ENCODE measurements at places on chromosomes 6 and 20. TPM values are rescaled to one million over a fixed set of nuclear protein-coding genes. Genes with fewer than 3 reads are reported as not detected.
A peak's percentile ranks its signal among the peaks of the same experiment; 100 is the strongest.

The SLC22A2 gene
- total RNA-seq, result not detected

- H3K4me3 ChIP-seq, result no peak overlapping the region
- no peak overlapping the region for H3K27ac ChIP-seq
- DNase-seq, result peak; percentile 7
- H3K36me3 ChIP-seq, result no peaks in the 10 kb centered on the region
- peaks cover 22% of the 10 kb centered on the region for H3K4me1 ChIP-seq
These were observed 174.4 kb upstream of the KCNK16 start for GRCh38 chr6:39496915-39497314.

GRCh38 chr6:166907871-166908806 is 48.2 kb downstream of the RNASET2 start:
- no peak overlapping the region for H3K4me3 ChIP-seq
- no peaks in the 10 kb centered on the region for H3K27me3 ChIP-seq
- DNase-seq, result no peak
- no peaks in the 10 kb centered on the region for H3K36me3 ChIP-seq
- no peak overlapping the region for H3K27ac ChIP-seq
- H3K4me1 ChIP-seq, result no peaks in the 10 kb centered on the region

- H3K4me1 ChIP-seq, result peaks cover 17% of the 10 kb centered on the region
- no peak overlapping the region for H3K27ac ChIP-seq
- no peak overlapping the region for H3K4me3 ChIP-seq
- no peaks in the 10 kb centered on the region for H3K27me3 ChIP-seq
- H3K36me3 ChIP-seq, result no peaks in the 10 kb centered on the region
- no peak for DNase-seq
These were observed 23.9 kb upstream of the RALGAPA2 start for GRCh38 chr20:20736303-20736702.

The GABRR1 gene
- total RNA-seq, result 5.4 TPM

DNA sequence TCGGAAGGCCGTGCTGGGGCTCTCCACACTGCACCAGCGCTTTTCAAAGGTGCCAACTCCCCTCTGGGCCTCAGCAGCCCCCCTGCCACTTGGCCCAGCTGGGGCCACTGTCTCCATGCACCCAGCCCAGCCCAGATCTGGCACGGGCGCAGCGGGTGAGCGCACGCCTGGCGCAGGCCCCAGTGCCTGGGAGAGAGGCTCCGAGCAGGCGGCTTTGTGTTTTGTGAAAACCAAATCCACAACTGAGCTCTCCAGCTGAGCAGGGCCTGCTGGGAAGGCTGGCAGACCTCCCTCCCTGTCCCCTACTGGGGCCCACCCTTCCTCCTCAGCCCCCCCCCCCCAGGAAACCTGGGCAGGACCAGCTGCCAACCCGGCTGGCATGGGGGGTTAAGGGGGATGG is 17.0 kb downstream of the MDGA1 start:
- H3K4me3 ChIP-seq, result peak overlapping the region; percentile 24
- H3K27ac ChIP-seq, result peak overlapping the region; percentile 61
- DNase-seq, result no peak
- no peaks in the 10 kb centered on the region for H3K27me3 ChIP-seq
- H3K36me3 ChIP-seq, result no peaks in the 10 kb centered on the region

GRCh38 chr6:42404484-42404883 is 47.2 kb downstream of the TRERF1 start:
- H3K27me3 ChIP-seq, result no peaks in the 10 kb centered on the region
- no peak overlapping the region for H3K4me3 ChIP-seq
- DNase-seq, result no peak
- no peak overlapping the region for H3K27ac ChIP-seq
- no peaks in the 10 kb centered on the region for H3K36me3 ChIP-seq

The RPL7L1 gene
- 75.8 TPM for total RNA-seq

Measured in thoracic aorta (tissue), 2 donors.